ENCODE measurements at places on chromosomes 2 and 18.

DNA sequence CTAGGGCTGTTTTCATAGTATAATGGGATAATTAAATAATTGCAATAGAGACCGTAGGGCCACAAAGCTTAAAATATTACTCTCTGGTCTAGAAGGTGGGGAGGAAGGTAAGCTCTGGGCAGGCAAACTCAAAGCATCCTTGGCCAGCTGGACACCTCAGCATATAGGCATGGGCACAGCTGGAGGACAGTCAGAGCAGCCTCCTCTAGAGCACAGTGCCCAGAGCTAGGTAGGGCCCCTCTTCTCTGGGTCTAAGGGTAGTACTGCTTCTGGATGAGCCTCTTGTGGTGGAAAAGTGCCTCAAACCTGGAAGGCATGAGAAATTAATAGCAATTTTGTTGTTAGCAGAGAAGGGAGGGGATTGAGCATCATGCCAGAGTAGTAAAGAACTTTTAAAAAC, 291.3 kb upstream of the FBXO11 start:
- no peak for DNase-seq

GRCh38 chr2:163667064-163667887, 68.5 kb downstream of the FIGN start:
- DNase-seq, result no peak

DNA sequence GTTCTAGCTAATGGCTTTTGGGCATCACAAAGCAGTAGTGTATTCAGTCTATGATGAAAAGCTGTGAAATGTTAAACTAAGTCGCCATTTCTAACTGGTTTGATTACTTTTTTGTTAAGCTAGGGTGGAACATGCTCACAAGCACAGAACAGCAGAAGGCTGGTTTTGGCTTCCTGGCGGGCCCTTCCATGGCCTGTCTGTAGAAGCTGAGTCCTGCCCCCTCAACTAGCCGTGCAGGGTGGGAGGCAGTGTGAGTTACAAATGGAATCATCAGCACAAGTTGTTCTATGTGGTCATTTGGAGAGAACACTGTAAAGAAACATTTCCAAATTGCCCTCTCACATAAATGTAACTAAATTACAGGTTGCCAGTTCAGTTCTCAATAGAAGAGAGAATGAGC, 290.8 kb downstream of the ALPK2 start:
- no peak for DNase-seq

DNA sequence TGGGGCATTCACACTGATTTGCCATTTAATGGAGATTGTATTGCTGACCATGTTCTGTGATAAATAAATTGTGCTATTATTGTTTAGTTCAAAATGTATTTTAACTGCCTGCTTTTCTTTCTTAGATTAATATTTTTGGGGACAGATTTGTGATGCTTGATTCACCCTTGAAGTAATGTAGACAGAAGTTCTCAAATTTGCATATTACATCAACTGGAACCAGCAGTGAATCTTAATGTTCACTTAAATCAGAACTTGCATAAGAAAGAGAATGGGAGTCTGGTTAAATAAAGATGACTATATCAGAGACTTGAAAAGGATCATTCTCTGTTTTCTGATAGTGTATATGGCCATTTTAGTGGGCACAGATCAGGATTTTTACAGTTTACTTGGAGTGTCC, 1.8 kb downstream of the DNAJC10 start:
- DNase-seq, result no peak

- peak; percentile 69 for DNase-seq
These were observed 7.6 kb downstream of the ZFP36L2 start for GRCh38 chr2:43218702-43219382.

- DNase-seq, result no peak
These were observed 9.6 kb downstream of the PTGR3 start for GRCh38 chr18:75199327-75199726.

DNA sequence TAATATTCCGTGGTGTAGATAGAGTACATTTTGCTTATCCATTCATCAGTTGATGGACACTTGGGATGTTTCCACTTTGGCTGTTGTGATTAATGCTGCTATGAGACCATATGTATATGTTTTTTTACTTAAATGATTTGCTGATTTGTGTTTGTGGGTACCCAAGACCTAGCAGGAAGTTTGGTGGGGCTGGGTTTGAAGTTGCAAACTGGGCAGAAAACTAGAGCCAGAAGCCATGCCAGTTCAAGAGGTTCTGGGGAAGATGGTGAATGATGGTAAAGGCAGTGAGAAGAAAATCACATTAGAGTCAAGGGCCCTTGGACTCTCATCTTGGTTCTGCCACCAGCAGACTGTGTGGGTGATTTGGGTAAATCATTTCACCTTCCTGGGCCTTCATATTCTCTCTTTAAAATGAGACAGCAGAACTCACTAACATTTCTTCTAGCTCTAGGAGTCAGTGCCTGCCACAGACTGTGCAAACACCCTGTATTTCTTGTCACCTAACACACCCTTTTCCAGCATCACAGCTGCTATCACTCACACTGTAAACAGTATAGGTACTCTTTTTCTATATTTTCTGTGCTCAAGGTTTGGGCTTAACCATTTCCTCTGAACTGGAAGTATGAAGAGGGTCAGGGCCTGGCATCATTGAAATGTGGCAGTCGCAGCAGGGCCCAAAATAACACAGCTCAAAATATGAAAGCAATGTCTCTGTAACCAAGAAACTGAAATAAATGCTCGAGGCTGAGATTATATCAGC, 8.4 kb upstream of the CTLA4 start:
- no peak for DNase-seq

- no peak for DNase-seq
These were observed 619.0 kb downstream of the SLC4A3 start for GRCh38 chr2:220246386-220246785.

DNA sequence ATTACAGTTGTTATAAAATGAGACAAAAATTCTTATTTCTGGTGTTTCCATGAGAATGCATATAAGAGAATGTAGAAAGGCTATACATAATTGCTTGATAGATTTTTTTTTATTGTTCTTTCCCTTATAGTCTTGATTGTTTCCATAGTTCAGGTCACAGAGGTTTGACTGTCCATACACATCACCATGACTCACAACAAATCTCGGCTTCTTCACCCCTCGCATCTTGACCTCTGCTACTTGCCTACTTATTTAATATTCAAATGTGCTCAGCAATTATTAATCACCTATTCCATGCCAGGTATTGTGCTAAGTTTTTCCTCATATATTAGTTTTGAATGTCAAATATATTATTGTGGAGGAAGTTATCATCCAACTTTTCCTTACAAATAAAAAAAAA, 789.6 kb downstream of the RNF144A start:
- no peak for DNase-seq

DNA sequence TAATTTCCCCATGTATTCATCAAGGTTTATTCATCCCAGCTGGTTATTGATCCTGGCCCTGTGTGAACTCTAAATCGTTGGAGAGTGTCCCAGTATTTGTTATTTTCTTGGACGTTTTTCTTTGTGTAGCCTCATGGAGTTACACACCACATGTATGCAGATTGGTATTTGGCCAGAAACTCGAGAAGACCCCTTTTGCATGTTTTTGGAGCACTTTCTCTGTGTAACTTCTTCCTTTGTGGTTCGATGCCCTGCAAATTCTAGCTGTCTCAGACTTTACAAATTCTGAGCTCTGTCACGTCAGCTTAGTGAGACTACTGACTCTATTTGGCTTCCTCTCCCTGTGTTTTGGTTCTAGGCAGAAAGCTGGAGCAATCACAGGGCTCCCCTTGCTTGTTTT, 198.7 kb downstream of the MCFD2 start:
- DNase-seq, result no peak

GRCh38 chr2:195984923-195985726, 83.5 kb downstream of the DNAH7 start:
- no peak for DNase-seq

DNA sequence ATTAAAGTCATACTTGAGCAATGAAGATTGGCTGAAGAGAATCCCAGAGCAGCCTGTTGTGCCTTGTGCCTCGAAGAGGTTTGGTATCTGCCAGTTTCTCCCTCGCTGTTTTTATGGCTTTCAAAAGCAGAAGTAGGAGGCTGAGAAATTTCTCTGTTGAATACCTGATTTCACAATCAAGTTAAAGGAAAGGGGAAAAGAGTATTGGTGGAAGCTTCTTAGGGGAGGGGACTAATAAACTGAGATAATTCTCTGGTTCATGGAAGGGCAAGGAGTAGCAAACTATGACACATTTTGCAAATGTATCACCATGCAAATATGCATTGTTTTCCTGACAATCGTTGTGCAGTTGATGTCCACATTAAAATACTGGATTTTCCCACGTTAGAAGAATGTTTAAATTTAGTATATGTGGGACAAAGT, at the start of gene IL1B:
TSS of gene IL1B (minus strand) at position 85 of the 423 bp plus-strand sequence. CDS start 550 bp downstream, outside the sequence.
- no peak for DNase-seq

Measured in activated T-cell treated with anti-CD3 and anti-CD28 coated beads, Interleukin-2, amount 50 U/mL, for 48 hours (primary cell).